ENCODE measurements at places on chromosomes 12 and 14. TPM values are rescaled to one million over a fixed set of nuclear protein-coding genes. Genes with fewer than 3 reads are reported as not detected.
A peak's percentile ranks its signal among the peaks of the same experiment; 100 is the strongest.

DNA sequence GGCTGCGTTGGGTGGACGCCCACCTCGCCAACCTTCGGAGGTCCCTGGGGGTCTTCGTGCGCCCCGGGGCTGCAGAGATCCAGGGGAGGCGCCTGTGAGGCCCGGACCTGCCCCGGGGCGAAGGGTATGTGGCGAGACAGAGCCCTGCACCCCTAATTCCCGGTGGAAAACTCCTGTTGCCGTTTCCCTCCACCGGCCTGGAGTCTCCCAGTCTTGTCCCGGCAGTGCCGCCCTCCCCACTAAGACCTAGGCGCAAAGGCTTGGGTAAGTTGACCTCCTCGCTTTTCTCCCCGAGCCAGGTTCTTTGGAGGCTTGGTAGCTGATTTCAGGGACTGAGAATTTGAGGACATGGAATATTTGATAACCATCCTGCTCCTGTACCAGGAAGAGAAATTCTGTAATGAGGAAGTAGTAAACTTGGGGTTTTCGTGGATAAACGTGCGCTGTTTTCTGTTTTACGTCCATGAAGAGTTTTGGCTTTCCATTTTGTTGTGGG, 530 bp downstream of the APAF1 start:
- DNase-seq, result peak; percentile 78

GRCh38 chr12:114206525-114206924, 199.4 kb downstream of the TBX5 start:
- no peak for DNase-seq

DNA sequence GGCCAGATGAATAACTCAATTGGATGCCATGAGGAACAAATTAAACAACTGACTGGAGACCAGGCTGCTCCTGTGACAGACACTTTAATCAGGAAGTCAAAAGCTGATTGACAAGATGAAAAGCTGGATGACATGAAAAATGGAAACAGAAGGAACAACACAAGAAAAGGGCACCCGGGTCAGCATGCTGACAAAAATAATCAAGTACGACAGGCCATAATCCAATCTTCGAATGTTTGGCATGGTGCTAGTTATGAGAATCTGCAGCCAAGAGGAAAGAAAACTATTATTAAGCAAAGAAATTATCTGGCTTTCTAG, 544.7 kb downstream of the ETNK1 start:
- DNase-seq, result no peak

GRCh38 chr14:55746558-55746957, 166.6 kb downstream of the KTN1 start:
- no peak for DNase-seq

DNA sequence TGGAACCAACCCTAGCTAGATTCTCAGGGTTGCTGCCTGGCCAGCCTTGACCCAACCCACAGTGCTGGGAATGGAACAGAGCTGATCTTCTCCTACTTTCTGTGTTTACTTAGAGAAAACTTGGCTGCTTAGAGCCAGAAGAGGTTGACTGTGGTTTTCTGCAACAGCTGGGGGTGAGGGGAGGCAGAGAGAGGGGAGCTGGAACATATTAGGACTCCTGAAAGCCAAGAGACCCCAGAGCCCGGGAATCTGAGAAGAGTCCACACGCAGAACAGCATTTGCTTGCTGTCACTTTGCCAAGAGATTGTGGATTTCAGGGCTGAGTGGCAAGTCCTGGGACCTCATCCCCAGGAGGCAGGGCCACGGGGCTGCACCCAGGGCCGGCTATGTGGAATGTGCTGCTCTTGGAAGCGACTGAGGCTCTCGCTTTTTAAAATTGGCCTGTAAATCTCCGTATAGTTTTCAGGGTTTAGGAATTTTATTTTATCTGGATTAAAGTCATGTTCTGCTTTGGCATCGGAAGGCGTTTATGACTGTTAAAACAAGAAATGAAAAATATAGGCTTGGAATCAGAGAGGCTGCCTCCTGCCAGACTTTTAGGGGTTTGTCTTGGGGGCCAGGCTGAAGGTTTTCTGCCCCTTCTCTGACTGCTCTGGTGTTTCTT, 22.3 kb upstream of the MED13L start:
- DNase-seq, result no peak

- DNase-seq, result peak; percentile 8
These were observed 93.7 kb upstream of the SFSWAP start for GRCh38 chr12:131617179-131617578.

DNA sequence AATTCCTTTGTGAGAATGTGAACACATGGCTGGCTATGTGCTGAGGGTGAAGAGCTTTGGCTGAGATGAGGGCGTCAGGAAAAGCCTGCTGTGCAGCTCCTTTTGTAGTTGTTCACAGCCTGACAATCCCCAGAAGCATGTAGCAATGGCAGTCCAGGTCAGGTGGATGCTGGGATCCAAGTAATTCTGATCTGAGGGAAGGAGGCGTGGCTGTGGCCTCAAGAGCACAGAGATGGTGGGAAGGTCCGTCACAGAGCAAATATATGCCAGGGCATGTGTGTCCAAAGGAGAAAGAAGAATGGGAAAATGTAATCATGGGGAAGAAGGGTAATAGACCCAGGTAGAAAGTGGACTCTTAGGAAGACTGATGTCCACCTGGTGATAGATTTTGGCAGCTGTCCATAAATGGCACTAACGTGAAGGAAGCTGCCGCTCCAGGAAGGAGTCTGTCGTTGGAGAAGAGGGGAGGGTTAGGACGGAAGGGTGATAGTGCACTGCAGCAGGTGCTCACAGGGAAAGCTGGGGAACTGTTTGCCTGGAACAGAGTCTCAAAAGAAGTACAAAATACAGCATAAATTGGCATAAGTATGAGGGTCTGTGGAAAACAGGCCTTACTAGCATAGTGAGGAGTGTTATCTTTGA, 13.8 kb downstream of the MGST1 start:
- no peak for DNase-seq

- DNase-seq, result no peak
These were observed 26.1 kb upstream of the AACS start for GRCh38 chr12:125038976-125039625.

GRCh38 chr12:123850246-123851134, 88.4 kb downstream of the DNAH10 start:
- no peak for DNase-seq

- no peak for DNase-seq
These were observed 83.3 kb upstream of the TSPAN11 start for GRCh38 chr12:30843211-30843610.

DNA sequence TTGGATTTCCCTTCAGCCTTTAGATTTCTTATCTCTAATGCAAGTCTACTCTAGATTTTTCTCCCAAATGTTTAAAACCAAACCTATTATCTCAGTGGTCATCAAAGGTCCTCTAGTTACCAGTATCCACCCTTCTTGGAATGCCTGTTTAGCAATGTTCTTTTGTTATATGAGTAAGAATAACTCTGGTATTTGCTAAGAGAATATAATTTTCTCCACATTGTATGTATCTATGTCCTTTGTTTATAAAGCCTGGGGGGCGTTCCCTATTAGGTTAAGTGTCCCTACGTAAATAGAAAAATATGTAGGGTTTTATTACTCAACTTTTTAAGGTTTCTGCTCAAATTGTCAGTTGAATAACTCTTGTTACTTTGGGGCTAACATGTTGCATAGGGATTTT, 27.3 kb downstream of the PPM1A start:
- DNase-seq, result no peak

DNA sequence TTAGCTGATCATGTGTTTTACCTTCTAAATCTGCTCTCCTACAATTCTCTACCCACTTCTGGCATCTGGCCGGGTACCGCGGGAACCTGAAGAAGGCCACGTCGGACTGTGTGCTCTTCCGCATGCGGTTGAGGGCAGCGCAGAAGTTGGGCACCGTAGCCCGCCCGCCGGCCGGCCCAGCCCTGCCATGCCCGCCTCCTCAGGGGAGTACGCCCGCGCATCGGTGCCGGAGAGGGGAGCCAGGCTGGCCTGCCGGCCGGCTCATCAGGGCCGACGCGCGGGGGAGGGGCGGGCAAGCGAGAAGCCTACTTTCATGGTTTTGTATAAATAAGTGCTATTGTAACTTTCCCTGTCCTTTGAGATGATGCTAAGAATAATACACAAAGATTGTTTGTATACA, 19.9 kb upstream of the ADAMTS20 start:
- DNase-seq, result no peak

- no peak for DNase-seq
These were observed 2.7 kb downstream of the MYO1A start for GRCh38 chr12:57046947-57047890.

DNA sequence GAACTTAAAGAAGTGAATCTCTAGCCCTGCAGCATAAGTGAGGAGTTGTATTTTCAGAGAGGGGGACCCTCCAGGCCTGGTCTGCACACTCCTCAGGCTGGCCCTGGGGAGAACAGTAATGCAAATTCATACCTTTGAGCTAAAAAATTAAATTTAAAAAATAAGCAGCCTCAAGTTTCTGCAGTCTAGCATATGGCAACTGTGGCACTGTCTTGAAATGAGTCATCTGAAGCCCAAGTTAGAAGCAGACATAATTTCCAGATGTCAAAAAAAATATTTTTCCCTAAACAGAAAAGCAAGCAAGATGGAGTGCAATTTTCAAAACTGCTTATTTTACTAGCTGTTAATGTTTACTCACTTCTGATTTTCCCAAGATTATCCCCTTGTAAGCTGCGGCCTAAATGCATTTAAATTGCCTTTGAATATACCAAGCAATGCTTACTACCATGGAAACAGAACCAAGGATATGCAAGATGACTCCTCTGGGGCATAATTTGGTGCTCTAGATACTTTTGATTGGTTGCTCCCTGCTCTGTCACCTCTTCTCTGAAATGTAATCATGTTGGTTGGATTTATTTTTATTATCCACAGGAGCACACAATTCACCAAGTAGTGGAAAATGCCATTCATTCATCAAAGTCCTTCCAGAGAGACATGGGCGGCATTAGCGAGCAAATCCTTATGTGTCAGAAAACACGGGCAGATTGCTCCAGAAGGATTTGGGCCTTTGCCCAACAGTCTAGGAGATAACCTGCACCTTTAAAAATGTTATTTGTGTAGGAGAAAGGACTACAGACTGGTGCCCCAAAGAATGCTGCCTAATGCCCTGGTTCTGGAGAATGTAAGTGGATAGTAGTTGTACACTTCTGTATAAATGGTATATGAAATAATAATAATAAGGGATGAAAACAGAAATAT, 25.0 kb upstream of the DHRS7 start:
- DNase-seq, result no peak

DNA sequence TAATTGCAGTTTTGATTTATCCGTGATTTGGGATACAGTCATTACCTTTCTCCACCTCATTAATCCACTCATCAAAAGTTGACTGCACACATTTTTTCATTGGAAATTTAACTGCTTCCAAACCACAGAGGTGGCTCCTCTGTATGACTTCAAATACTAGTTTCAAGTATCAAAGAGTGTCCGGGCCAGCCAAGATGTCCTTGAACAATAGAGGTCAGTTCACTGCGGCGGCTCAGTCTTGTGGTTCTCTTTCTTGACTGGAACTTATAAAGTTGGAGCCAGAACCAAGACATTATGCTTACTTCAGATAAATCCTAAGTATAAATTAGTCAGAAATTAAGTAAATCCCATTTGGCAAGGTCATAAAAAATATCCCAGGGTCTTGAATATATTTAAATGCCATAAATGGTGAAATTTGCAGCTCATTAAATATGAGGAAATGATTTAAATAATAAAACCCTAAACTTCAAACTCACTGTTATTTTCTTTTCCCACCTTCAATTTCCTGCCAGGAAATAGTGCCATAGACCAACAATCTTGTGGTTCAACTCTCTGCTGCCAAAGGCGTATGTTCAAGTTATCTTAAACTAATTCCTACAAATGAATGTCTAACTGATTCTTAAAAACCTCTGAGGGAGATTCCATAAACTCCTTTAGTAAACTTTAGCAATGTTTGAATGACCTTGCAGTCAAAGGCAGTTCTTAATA, 360.8 kb downstream of the AEBP2 start:
- no peak for DNase-seq

- no peak for DNase-seq
These were observed 68.0 kb downstream of the RASSF3 start for GRCh38 chr12:64678248-64678647.

DNA sequence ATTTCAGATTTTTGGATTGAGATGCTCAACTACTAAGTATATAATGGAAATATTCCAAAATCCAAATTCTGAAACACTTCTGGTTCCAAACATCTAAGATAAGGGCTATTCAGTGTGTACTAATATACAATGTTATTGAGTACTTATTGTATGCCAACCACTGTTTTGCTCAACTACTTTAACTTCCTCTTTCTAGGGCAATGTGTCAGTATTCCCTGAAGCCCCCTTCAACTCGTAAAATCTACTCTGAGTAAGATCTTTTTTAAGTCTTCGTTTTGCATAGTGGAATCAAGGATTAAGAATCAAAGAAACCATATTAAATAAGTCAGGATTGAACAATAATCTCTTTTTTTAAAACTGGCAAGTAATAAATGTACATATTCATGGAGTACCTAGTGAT, 45.5 kb downstream of the SPATA7 start:
- DNase-seq, result no peak

GRCh38 chr14:100840286-100841065, 14.6 kb downstream of the MEG3 start:
- peak; percentile 9 for DNase-seq

DNA sequence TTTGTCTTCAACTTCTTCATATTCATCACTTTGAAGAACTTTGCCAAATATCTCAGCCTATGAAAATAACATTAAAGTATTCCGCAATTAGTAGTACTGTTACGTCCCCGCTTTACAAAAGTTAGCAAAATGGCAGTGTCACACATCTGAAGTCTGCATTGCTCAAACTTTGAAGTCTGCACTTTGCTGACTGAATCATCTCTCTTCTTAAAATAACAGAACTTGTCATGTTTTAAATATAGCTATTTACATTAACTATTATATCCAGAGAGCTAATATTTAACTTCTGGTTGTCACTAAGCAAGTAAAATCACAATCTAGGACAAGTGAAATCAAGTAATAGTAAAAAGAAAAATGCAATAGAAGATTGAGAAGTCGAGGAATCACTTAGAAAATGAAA, 34.5 kb downstream of the IPO8 start:
- no peak for DNase-seq

- DNase-seq, result no peak
These were observed 163.8 kb upstream of the LMNTD1 start for GRCh38 chr12:25716842-25717241.

The SYNDIG1L gene
- total RNA-seq, result not detected

The SLCO1C1 gene
- not detected for total RNA-seq

The ZFHX2 gene
- total RNA-seq, result 0.59 TPM

The SERPINA10 gene
- total RNA-seq, result not detected

The STON2 gene
- 49.6 TPM for total RNA-seq

The SMIM41 gene
- not detected for total RNA-seq

The VEZT gene
- total RNA-seq, result 86.3 TPM
